ENCODE measurements at places on chromosomes 16 and 17. TPM values are rescaled to one million over a fixed set of nuclear protein-coding genes. Genes with fewer than 3 reads are reported as not detected.

Gene NLRC3
- not detected for total RNA-seq

Gene TNFRSF13B
- total RNA-seq: not detected

Gene HOXB5
- under 0.01 TPM for total RNA-seq

Gene CES1
- total RNA-seq: 0.22 TPM

Gene ZG16B
- 0.29 TPM for total RNA-seq

Gene EVPL
- not detected for total RNA-seq

Gene MILR1
- 10.7 TPM for total RNA-seq

Gene GP1BA
- total RNA-seq: under 0.01 TPM

Measured in placental pericyte (primary cell).